ENCODE measurements at places on chromosomes 3 and 15. TPM values are rescaled to one million over a fixed set of nuclear protein-coding genes. Genes with fewer than 3 reads are reported as not detected.

POTEB2 gene
- not detected for total RNA-seq

GOLGA6L7 gene
- not detected for total RNA-seq

FMN1 gene
- 32.6 TPM for total RNA-seq

PCOLCE2 gene
- 9.1 TPM for total RNA-seq

CKMT1B gene
- total RNA-seq, result 333 TPM

TUSC7 gene
- not detected for total RNA-seq

CNTN4 gene
- 17.6 TPM for total RNA-seq

GATA2 gene
- 8.2 TPM for total RNA-seq

DZIP1L gene
- total RNA-seq, result 4.6 TPM

ATP10A gene
- 1.4 TPM for total RNA-seq

VPS13C gene
- total RNA-seq, result 48.3 TPM

SLC51B gene
- total RNA-seq, result 94.8 TPM

GOLGA6L25 gene
- total RNA-seq, result not detected

DNA sequence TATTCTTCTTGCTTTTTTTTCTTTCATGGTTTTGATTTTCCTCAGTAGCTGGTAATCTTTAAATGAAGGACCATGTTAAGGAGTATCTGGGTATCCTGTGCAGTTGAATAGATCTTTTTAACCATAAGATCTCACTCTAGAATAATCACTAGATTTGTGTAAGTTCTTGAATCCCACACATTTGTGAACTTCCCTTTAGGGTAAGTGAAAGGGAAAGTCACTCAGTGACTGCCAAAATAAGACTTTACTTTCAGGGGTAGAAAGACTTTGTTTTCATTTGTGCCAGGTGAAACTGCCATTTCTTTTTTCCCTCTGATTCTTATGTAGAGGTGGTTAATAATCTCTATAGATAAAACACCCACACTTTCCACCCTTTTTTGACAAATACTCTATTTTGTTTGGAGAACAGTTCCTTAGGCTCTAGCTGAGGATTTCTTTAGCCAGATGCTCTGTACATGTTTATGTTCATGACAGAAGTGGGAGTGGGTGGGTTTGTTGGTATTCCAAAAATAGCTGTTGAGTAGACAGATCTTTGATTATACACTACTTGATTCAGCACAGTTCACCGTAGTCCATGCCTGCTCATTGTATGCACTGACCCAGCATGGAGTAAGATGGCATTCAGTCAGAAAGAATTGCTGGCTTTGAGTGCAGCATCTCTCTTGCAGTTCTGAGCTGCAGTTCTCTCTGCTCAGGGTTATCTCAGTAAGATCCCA, 28.5 kb downstream of the LRRC49 start:
- H3K27me3 ChIP-seq, result no peaks in the 10 kb centered on the region
- H3K4me3 ChIP-seq, result no peak overlapping the region
- DNase-seq, result no peak
- H3K27ac ChIP-seq, result no peak overlapping the region
- H3K4me1 ChIP-seq, result no peaks in the 10 kb centered on the region

DNA sequence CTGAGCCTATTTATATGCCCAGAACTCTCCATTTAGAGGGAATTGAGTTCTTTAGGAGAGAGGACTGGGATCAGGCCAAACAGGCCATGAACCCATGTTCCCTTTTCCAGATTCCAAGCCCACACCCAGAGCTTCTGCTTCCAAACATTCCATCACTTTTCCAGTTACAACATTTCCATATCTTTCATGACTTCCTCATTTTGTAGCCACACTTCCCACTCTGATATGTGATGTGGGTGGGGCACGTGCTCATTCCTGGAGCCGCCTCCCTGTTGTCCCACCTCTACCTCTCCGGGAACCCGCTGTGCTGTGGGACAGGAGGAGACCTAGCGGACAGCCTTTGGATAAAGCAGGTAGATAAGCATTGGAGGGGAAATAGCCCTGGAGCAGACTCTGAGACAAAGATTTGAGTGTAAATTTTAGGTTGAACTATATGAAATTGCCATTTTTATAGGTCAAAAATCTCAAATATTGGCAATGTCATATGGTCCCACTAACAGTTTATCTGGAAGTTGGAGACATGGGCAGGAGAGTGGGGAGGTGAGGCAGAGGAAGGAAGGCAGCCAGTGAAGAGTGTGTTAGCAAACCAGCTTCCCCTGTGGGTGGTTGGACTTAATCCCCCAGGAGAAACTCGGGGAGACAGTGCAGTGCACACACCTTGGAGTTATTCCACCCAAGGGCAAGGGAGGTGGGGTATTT, 31.8 kb downstream of the CYP8B1 start:
- no peaks in the 10 kb centered on the region for H3K27me3 ChIP-seq
- DNase-seq, result peak; percentile 17
- peaks cover 9% of the 10 kb centered on the region for H3K4me1 ChIP-seq
- no peaks in the 10 kb centered on the region for H3K36me3 ChIP-seq

- H3K27ac ChIP-seq, result peak overlapping the region; percentile 4
- DNase-seq, result no peak
- no peak overlapping the region for H3K4me3 ChIP-seq
- no peaks in the 10 kb centered on the region for H3K36me3 ChIP-seq
- H3K4me1 ChIP-seq, result no peaks in the 10 kb centered on the region
Observed at GRCh38 chr15:59614153-59614552, 2.6 kb downstream of the GCNT3 start.

GRCh38 chr15:48121849-48122248, 1.1 kb downstream of the SLC24A5 start:
- H3K27ac ChIP-seq, result no peak overlapping the region
- H3K4me1 ChIP-seq, result no peaks in the 10 kb centered on the region
- H3K4me3 ChIP-seq, result no peak overlapping the region

GRCh38 chr3:112128843-112129727, 4.0 kb downstream of the GCSAM start:
- no peak for DNase-seq
- H3K27me3 ChIP-seq, result no peaks in the 10 kb centered on the region
- no peak overlapping the region for H3K4me3 ChIP-seq
- no peaks in the 10 kb centered on the region for H3K4me1 ChIP-seq
- H3K36me3 ChIP-seq, result no peaks in the 10 kb centered on the region
- no peak overlapping the region for H3K27ac ChIP-seq

DNA sequence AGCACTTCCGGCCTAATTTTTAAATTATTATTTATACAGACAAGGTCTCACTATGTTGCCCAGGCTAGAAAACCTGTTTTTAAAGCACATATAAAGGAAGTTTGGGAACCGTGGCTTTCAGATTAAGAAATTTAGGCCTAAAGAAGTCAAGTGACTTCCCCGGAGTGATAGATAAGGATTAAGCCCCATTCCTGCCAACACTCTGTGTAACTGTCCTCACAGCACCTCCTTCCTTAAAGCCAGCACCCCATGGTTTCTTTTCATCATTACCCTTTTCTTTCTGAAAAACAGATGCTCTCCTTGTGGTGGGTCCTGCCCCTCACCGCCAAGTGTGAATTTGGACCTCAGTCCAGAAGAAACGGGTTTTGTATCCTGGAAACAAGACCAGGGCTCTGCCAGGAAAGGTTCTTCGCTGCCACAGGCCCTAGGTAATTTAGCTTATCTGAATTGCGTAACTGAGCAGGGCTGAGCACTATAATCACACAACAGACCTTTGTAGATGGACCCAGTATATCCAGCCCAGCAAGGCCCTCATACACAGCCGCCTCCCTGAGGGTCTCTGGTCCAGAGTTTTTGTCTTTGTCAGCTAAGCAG, 231.3 kb downstream of the PLCL2 start:
- H3K36me3 ChIP-seq, result no peaks in the 10 kb centered on the region
- H3K27me3 ChIP-seq, result no peaks in the 10 kb centered on the region
- no peaks in the 10 kb centered on the region for H3K4me1 ChIP-seq
- DNase-seq, result no peak
- H3K27ac ChIP-seq, result no peak overlapping the region

- no peaks in the 10 kb centered on the region for H3K36me3 ChIP-seq
- no peak overlapping the region for H3K4me3 ChIP-seq
- no peaks in the 10 kb centered on the region for H3K27me3 ChIP-seq
- H3K27ac ChIP-seq, result peak overlapping the region; percentile 67
- DNase-seq, result no peak
- H3K4me1 ChIP-seq, result peaks cover 6% of the 10 kb centered on the region
Observed at GRCh38 chr15:76996526-76997401, 1.8 kb downstream of the PSTPIP1 start.

DNA sequence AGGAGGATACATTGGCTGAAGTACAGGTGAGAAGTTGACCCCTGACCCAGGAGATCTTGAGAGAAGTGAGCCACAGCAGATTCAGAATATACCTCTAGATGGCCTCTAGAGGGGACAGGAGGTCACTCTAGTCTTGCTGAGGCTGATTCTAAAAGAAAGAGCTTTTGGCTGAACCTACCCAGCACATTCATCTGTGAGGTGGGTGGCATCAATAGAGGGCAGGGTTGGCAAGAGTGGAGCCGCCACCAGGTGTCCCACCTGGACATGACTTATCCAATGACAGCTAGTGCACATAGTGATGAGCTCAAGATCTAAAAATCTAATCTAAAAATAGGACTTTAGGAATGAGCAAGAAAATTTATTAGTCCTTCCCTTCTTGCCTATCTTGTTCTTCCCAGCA, 51.6 kb downstream of the CYP19A1 start:
- DNase-seq, result no peak
- H3K36me3 ChIP-seq, result no peaks in the 10 kb centered on the region
- H3K4me1 ChIP-seq, result peaks cover 18% of the 10 kb centered on the region
- no peak overlapping the region for H3K4me3 ChIP-seq
- H3K27ac ChIP-seq, result no peak overlapping the region

GRCh38 chr3:4284865-4285264, 18.3 kb upstream of the SETMAR start:
- H3K27me3 ChIP-seq, result no peaks in the 10 kb centered on the region
- no peak overlapping the region for H3K27ac ChIP-seq
- H3K4me1 ChIP-seq, result no peaks in the 10 kb centered on the region
- DNase-seq, result no peak

- no peak overlapping the region for H3K4me3 ChIP-seq
- no peaks in the 10 kb centered on the region for H3K4me1 ChIP-seq
- no peaks in the 10 kb centered on the region for H3K27me3 ChIP-seq
- DNase-seq, result no peak
- H3K36me3 ChIP-seq, result no peaks in the 10 kb centered on the region
Observed at GRCh38 chr3:126117212-126117611, 33.3 kb upstream of the SLC41A3 start.

DNA sequence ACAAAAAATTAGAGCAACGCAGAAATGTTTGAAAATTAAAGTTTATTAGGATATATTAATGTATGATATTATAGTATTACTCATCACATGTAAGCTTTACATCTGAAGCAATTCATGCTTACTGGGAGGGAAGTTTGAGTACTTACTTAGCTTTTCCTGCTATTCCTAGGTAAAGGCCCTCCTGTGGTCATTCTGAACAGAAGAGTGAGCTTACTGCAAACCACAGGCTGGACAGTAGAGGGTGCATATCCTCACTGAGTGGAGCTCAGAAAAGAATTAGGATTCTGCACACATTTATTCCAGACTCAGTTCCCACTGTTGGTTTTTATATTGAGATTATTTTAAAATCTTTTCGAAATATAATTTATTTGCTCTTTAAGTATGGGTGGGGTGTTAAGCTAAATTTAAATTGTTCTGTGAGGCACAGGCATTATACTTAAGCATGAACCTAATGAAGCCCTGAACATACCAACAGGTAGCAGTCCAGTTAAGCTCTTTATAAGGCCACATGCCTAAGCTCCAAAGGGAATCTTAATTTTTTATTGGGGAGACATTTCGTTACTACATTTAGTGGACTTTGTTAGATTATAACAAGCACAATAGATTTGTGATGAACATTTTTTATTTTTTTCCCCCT, 10.2 kb downstream of the MRPS22 start:
- H3K27me3 ChIP-seq, result no peaks in the 10 kb centered on the region
- H3K4me1 ChIP-seq, result no peaks in the 10 kb centered on the region

DNA sequence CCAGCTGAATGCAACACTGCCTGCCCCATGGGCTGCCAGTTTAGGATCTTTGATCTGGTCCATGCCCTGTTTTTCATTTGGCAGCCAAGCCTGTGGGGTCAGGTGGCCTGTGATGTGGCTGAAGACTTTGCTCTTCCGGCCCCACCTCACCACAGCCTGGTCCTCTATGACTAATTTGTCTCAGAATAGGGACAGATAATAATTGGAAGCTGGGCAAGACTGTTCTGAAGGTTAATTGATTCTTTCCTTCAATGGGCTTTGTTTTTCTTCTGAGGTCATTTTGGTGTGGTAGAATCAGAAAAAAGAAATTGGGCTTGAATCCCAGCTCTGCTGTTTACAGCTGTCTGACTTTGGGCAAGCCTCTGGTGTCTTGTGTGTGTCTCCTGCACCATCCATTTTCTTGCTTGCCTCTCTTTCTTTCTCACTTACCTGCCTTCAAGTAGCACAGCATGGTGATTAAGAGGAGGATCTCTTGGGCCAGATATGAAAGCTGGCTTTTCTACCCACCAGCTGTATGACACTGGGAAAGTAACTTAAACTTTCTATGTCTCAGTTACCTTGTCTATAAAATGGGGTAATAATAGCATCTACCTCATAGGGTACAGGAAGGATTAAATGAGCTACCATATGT, 24.2 kb downstream of the ABHD2 start:
- peaks cover 48% of the 10 kb centered on the region for H3K4me1 ChIP-seq
- no peaks in the 10 kb centered on the region for H3K27me3 ChIP-seq
- DNase-seq, result peak; percentile 76
- no peak overlapping the region for H3K4me3 ChIP-seq

- H3K27me3 ChIP-seq, result no peaks in the 10 kb centered on the region
- no peak overlapping the region for H3K27ac ChIP-seq
- peaks cover 6% of the 10 kb centered on the region for H3K4me1 ChIP-seq
- DNase-seq, result no peak
- H3K36me3 ChIP-seq, result no peaks in the 10 kb centered on the region
- H3K4me3 ChIP-seq, result no peak overlapping the region
Observed at GRCh38 chr3:119989981-119990655, 104.1 kb downstream of the GSK3B start.

GRCh38 chr15:47586653-47587224, 130.6 kb upstream of the SEMA6D start:
- H3K36me3 ChIP-seq, result no peaks in the 10 kb centered on the region
- peaks cover 4% of the 10 kb centered on the region for H3K4me1 ChIP-seq
- H3K27me3 ChIP-seq, result no peaks in the 10 kb centered on the region
- DNase-seq, result peak; percentile 71
- no peak overlapping the region for H3K27ac ChIP-seq
- no peak overlapping the region for H3K4me3 ChIP-seq

GRCh38 chr15:61084944-61085367, 144.1 kb downstream of the RORA start:
- DNase-seq, result no peak
- H3K27me3 ChIP-seq, result no peaks in the 10 kb centered on the region
- no peaks in the 10 kb centered on the region for H3K36me3 ChIP-seq

- H3K4me3 ChIP-seq, result no peak overlapping the region
- no peaks in the 10 kb centered on the region for H3K4me1 ChIP-seq
- no peaks in the 10 kb centered on the region for H3K27me3 ChIP-seq
- no peak overlapping the region for H3K27ac ChIP-seq
- no peaks in the 10 kb centered on the region for H3K36me3 ChIP-seq
- DNase-seq, result no peak
Observed at GRCh38 chr3:9278085-9278484, 28.6 kb upstream of the SRGAP3 start.

DNA sequence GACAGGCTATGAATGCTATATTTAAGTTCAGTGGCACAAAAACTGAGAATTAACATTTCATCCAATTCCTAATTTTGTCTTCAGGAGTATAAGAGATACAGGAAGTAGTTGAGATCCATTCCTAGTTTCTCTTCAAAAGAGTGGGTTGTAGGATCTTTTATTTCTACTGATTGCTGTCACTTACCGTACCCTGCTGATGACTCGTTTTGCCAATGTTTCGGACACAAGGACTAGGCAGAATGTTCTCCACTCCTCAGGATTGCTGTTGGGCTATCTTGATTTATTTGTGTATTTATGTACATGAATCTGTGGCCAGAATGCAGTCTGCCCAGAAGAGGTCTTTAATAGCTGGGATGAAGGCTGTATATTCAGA, 11.9 kb downstream of the ARL8B start:
- H3K4me1 ChIP-seq, result peaks cover 12% of the 10 kb centered on the region
- DNase-seq, result no peak
- no peak overlapping the region for H3K4me3 ChIP-seq
- H3K27me3 ChIP-seq, result no peaks in the 10 kb centered on the region
- H3K27ac ChIP-seq, result no peak overlapping the region
